ENCODE measurements at places on chromosomes 16 and 17.

GRCh38 chr17:39026980-39027451, 59.8 kb upstream of the FBXO47 start:
- DNase-seq: no peak

- DNase-seq: no peak
These were observed 3.3 kb upstream of the CDK5R1 start for GRCh38 chr17:32483451-32484019.

- no peak for DNase-seq
These were observed 130.2 kb downstream of the MYO1D start for GRCh38 chr17:32746698-32747097.

GRCh38 chr16:57859331-57859730, 57.0 kb upstream of the KIFC3 start:
- no peak for DNase-seq

GRCh38 chr17:39122991-39123390, 28.4 kb downstream of the PLXDC1 start:
- DNase-seq: no peak

Data from activated T-helper 1 cell treated with Interleukin-2 at 50 U/mL for 16 hours (primary cell).